Tibial nerve (tissue), 4 donors: ENCODE measurements at places on chromosomes 1 and 21. TPM values are rescaled to one million over a fixed set of nuclear protein-coding genes. Genes with fewer than 3 reads are reported as not detected.

CFHR1 gene
- not detected for total RNA-seq

PLA2G2C gene
- not detected for total RNA-seq

GRCh38 chr1:7076572-7076971 lies 291.3 kb downstream of the CAMTA1 start:
- H3K27me3 ChIP-seq: no peaks in the 10 kb centered on the region
- H3K4me3 ChIP-seq: no peak overlapping the region
- H3K27ac ChIP-seq: no peak overlapping the region
- H3K36me3 ChIP-seq: no peaks in the 10 kb centered on the region
- DNase-seq: no peak

DNA sequence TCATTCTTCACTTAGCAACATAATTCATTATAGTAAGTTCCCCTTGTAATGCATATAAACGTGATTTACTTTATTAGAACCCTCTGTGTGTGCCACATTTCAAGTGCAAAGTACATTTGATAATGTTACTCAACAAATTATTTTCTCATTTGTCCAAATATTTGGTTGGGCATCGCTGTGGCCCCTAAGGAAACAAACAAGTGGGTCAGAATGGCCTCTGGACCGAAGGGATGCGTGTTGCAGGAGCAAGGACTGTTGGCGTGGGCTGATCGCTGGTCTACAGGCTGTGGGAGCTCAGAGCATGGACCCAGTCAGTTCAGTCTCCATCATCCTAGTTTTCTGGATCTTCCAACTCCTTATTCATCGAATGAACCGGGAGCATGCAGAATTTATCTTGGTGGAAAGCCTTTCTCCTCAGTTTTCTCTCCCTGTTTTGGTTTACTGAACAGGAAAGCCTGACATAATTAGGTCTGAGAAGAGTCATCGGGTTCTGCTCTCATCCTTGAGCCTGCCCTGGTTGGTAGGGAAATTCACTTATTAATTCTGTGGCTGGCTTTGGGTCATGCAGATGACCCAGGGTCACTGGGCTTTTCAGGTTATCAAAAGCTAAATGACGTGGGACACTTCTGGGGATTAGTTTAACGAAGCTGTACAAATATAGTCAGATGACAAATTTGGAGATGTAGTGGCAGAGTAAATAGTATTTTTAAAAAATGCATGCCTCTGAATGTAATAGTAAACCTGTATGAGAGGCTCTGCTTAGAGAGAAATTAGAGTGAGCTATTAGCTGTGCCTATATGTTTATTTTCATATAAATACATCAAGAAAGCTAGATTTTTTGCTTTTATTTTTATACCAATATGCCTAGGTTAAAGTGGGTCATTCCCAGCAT lies 200.2 kb downstream of the SDCCAG8 start:
- no peaks in the 10 kb centered on the region for H3K27me3 ChIP-seq
- H3K4me1 ChIP-seq: no peaks in the 10 kb centered on the region
- no peaks in the 10 kb centered on the region for H3K36me3 ChIP-seq
- no peak for DNase-seq
- no peak overlapping the region for H3K4me3 ChIP-seq

DNA sequence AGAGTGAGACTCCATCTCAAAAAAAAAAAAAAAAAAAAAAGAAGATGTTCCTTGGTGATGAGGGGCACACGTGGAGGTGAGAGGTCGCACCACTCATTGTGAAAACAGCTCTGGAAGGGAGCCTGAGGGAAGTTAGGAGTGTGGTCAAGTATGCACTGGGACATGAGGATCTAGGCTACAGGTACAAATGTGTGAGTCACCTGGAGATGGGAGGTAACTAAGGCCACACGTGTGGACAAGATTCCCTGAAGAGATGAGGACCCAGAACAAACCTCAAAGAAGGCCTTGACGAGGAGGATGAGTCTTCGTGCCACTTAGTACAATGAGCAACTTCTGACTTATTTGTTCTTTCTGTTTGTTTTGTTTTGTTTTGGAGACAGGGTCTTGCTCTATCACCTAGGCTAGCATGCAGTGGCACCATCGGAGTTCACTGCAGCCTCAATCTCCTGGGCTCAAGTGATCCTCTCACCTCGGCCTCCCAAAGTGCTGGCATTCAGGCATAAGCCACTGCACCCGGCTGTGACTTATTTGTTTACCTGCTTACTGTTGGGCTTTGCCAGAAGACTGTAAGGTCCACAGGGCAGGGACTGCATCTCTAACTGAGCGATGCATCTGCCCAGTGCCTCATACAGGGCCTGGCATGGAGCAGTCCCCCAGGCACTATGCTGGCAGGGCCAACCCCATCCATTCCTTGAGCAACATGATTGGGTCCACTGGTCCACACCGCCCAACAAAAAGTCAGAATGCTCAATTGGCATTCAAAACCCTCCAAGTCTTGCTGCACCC lies 6.4 kb downstream of the ASAP3 start:
- no peaks in the 10 kb centered on the region for H3K27me3 ChIP-seq
- H3K27ac ChIP-seq: no peak overlapping the region
- no peaks in the 10 kb centered on the region for H3K36me3 ChIP-seq
- no peak for DNase-seq

DNA sequence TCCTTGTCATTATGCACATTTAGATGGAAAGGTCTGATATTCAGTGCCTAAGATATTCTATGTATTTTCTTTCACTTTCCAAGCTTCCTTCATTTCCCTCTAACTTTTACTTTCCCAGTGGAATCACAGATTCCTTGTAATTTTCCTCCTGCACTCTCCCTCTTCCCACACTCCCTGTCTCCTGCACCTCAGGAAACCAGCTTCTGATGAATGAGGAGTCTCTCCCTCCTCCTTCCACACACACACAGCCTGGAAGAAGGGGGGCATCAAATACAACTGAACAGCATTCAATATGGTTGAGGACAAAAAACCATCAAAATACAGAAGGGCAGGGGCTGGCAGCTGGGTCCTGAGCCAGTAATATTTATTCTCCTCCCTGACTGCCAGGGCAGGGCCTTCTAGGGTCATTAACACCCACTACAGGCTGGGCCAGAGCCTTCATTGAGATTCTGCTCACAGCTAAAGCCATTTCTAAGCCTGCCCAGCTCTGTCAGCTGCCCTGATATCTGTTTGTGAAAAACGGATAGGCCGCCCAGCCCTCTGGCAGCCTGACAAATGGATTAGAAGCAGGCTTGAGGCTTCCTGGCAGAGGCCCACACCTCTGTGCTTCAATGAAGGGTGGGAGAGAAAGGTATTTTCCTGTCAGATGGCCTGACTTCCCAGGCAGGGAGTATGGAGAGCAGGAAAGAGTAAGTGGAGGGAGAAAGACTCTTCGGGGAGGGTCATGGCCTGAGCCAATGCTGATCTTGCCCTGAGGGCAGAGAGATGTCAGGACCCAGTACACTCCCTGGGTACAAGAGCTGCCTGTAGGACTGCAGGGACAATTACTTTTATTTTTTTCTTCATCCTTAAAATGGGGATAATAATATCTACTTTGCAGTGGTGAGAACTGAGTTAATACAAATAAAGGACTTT lies 138.9 kb upstream of the SPATA6 start:
- H3K4me3 ChIP-seq: no peak overlapping the region
- H3K27ac ChIP-seq: peak overlapping the region; percentile 15
- no peaks in the 10 kb centered on the region for H3K36me3 ChIP-seq
- H3K27me3 ChIP-seq: no peaks in the 10 kb centered on the region
- H3K4me1 ChIP-seq: no peaks in the 10 kb centered on the region
- no peak for DNase-seq

GRCh38 chr1:226425004-226425378 lies 17.1 kb upstream of the PARP1 start:
- peaks cover 15% of the 10 kb centered on the region for H3K4me1 ChIP-seq
- H3K36me3 ChIP-seq: no peaks in the 10 kb centered on the region
- H3K4me3 ChIP-seq: no peak overlapping the region
- H3K27me3 ChIP-seq: no peaks in the 10 kb centered on the region

GRCh38 chr1:17615959-17616358 lies 76.5 kb downstream of the ARHGEF10L start:
- H3K4me1 ChIP-seq: peaks cover 6% of the 10 kb centered on the region
- no peaks in the 10 kb centered on the region for H3K36me3 ChIP-seq
- no peak for DNase-seq
- no peak overlapping the region for H3K4me3 ChIP-seq
- H3K27ac ChIP-seq: no peak overlapping the region

DNA sequence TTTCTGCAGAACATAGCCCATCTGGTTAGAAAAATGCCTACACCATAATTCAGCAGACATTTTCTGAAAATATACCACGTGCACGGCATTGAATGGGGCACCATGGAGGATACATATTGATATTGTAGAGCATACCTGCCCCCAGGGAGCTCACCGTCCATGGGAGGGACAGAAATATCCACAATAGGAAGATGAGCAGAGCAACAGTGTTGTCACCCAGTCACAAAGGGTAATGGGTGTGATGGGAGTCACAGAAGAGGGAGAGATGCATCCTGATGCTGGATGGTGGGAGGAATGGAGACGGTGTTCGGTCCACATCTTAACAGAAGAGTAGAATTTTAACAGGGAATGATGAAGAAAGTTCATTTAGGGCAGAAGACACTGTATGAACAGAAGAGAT lies 51.4 kb downstream of the ATP1A1 start:
- H3K27ac ChIP-seq: no peak overlapping the region
- H3K36me3 ChIP-seq: no peaks in the 10 kb centered on the region
- no peaks in the 10 kb centered on the region for H3K4me1 ChIP-seq
- no peak overlapping the region for H3K4me3 ChIP-seq
- no peaks in the 10 kb centered on the region for H3K27me3 ChIP-seq

DNA sequence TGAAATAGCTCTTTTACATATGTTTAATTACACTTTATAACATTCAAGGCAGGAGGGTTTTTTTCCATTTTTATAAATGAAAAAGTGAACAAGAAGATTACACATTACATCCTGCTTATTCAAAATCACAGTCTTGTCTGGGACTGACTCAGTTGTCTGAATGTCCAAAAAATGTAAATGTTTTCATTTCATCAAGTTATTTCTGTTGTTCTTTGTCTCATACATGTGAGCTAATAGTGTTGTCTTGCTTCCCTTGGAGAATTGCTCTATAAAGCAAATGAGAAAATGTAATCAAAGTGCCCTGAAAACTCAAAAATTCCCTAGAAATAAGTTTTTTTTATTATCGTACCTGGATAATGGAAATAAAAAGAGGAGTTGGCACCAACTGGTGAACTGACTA lies 242.9 kb downstream of the GRIK1 start:
- no peaks in the 10 kb centered on the region for H3K27me3 ChIP-seq
- no peak overlapping the region for H3K27ac ChIP-seq
- H3K4me3 ChIP-seq: no peak overlapping the region
- H3K36me3 ChIP-seq: no peaks in the 10 kb centered on the region
- no peaks in the 10 kb centered on the region for H3K4me1 ChIP-seq

DNA sequence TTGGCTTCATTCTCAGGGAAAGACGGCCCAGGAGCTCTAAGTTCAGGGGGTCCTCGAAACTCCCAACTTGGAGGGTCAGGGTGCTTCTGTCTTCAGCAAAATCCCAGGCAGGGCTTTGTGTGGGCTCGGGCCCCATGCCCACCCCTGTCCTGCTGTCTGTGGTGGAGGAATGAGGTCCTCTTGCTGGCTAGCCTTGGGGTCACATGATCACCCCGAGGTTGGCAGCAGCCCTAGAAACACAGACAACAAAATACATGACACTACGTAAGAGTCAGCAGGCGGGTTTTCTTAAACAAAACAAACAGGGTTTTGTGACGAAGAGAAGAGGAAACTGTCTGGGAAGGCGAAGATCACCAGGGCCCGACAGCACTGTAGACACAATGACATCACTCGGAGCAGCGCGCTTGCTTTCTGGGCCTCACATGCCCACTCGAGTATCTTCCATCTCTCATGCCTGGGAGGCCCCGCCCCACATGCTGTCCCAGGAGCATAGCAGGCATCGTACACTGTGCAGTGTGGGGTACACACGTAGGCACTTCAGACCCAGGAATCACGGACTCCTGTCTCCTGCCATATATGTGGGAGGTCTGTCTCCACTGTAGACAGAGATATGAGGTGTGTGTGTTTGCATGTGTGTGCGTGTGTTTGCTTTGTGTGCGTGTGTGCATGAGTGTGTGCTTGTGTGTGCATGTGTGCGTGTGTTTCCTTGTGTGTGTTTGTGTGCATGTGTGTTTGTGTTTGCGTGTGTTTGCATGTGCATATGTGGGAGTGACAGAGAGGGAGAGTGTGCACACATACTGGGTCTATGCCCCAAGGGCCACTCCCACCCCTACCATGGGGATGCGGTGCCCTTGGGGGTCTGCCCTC lies 94.7 kb downstream of the SIK1 start:
- H3K4me1 ChIP-seq: no peaks in the 10 kb centered on the region
- H3K27ac ChIP-seq: peak overlapping the region; percentile 4
- peak; percentile 58 for DNase-seq
- H3K36me3 ChIP-seq: no peaks in the 10 kb centered on the region
- no peak overlapping the region for H3K4me3 ChIP-seq

DNA sequence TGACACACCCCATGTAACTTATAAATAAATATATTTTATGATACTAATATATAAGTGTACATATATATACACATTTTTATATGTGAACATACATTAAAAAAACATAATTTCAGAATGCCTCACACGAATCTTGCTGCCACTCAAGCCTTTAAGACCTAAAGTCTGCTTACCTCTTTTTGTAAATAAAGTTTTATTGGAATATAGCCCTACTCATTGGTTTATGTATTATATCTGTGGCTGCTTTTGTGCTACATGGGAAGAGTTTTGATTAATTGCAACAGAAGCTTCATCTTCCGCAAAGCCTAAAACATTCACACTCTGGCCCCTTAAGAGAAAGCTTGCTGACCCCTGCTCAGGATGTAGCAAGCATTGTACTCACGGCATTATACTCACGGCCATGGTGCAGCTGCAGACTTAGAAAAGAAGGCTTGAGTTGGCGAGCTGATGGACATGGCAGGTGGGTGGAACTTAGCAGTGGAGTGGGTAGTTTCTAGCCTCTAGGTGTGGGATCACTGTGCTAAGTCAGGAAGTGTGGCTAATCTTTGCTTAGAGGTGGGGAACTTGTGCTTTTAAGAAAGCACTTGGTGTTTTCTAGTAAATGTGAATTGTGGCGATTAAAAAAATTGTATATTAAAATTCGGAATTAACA lies 80.8 kb downstream of the DYRK1A start:
- peaks cover 28% of the 10 kb centered on the region for H3K4me1 ChIP-seq
- H3K36me3 ChIP-seq: no peaks in the 10 kb centered on the region
- no peak overlapping the region for H3K4me3 ChIP-seq
- H3K27ac ChIP-seq: no peak overlapping the region

DNA sequence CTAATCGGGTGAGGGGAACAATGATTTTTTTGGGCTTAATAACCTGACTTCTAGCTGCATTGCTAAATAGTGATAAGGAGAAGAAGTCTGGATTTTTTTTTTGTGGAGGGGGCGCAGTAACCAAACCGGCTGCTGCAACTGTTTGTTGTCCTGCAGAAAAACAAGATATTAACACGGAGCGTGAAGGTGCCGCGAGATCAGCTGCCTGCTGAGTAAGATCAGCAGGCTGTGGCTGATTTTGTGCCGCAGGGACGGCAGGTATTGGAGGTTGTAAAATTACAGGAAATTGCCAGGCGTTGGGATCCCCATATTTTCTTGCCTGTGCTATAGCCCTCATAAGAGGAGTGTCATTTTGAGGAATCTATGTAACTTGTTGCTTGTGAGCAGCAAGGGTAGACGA lies 8.7 kb upstream of the LRRC47 start:
- H3K4me3 ChIP-seq: no peak overlapping the region
- H3K27ac ChIP-seq: peak overlapping the region; percentile 75
- H3K4me1 ChIP-seq: no peaks in the 10 kb centered on the region
- no peaks in the 10 kb centered on the region for H3K36me3 ChIP-seq
